Vagina (tissue), 2 donors: ENCODE measurements at places on chromosomes 5 and 9. TPM values are rescaled to one million over a fixed set of nuclear protein-coding genes. Genes with fewer than 3 reads are reported as not detected.

The ORM2 gene
- not detected for total RNA-seq

The ADRB2 gene
- 43.2 TPM for total RNA-seq

The TSSK1B gene
- total RNA-seq: 1.2 TPM

The STC2 gene
- total RNA-seq: 2.9 TPM

The RNF180 gene
- total RNA-seq: 14.0 TPM

The SHLD3 gene
- 2.0 TPM for total RNA-seq
